Astrocyte (in vitro differentiated cells and primary cell): ENCODE measurements at places on chromosomes 16 and 17. TPM values are rescaled to one million over a fixed set of nuclear protein-coding genes. Genes with fewer than 3 reads are reported as not detected.

- H3K4me1 ChIP-seq: peaks cover 13% of the 10 kb centered on the region
- no peaks in the 10 kb centered on the region for H3K36me3 ChIP-seq
- H3K27me3 ChIP-seq: no peaks in the 10 kb centered on the region
- no peak for DNase-seq
Observed at GRCh38 chr16:84844559-84845495, 25.0 kb downstream of the CRISPLD2 start.

DNA sequence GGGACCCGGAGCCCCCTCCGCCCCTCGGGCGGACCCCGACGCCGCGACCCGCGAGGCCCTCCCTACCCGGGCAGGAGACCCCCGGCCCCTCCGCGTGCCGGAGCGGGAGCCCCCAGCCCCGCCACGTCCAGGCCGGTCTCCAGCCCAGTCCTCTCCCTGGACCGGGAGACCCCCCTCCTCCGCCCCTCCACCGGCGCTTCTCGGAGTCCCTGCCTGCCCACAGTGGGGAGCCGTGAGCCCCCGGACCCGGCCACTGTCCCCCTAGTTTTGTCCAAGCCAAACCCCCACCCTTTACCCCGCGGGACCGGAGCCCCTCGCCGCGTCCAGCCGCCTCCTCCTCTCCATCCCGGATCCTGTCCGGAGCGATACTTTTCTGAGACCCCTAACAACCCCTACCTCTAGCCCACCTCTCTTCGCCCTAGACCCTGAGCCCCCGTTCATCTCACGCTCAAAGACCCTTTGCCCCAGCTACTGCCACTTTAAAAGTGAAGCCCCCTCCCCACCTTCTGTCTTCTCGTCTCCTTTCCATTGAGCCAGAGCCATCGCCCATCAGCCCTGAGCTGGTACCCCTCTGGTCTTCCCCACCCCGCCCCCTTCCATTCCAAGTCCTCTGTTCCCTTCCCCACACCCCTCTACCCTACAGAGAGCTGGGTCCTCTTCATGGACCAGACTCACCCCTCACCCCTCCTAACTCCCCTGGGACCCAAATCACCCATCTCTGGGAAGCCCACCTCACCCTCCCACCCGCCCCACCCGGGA lies 1.0 kb downstream of the NECAB2 start:
- DNase-seq: no peak
- H3K27me3 ChIP-seq: no peaks in the 10 kb centered on the region
- no peak overlapping the region for H3K27ac ChIP-seq
- H3K4me3 ChIP-seq: no peak overlapping the region

DNA sequence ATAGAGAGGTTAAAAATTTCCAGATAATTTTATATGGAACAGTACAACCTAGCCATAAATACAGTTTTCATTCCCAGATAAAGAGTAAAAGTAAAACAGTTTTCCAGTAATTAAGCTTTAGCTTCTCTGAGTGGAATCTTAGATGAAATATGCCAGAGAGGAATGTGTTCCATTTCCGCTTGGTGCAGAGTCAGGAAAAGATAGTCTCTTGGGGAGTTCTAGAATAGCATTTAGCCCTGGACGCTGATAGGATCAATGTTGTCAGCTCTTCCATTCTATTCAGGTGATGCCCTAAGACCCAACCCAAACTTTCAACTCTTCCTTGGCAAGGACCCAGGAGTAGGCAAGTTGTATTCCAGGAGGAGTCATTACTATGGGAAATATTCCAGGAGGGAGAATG lies 30.9 kb upstream of the ABCA3 start:
- DNase-seq: no peak
- no peak overlapping the region for H3K4me3 ChIP-seq
- peaks cover 4% of the 10 kb centered on the region for H3K4me1 ChIP-seq

- H3K27me3 ChIP-seq: no peaks in the 10 kb centered on the region
- H3K36me3 ChIP-seq: peaks cover 68% of the 10 kb centered on the region
- DNase-seq: no peak
- H3K4me3 ChIP-seq: no peak overlapping the region
Observed at GRCh38 chr17:78823282-78824046, 17.1 kb downstream of the USP36 start.

GRCh38 chr16:65044873-65045272 lies 77.0 kb downstream of the CDH11 start:
- H3K36me3 ChIP-seq: peaks cover 44% of the 10 kb centered on the region
- peak overlapping the region; percentile 2 for H3K4me3 ChIP-seq
- DNase-seq: peak; percentile 92
- peak overlapping the region; percentile 83 for H3K27ac ChIP-seq
- H3K27me3 ChIP-seq: no peaks in the 10 kb centered on the region

The ALDH3A1 gene
- not detected in 2 replicates for total RNA-seq

DNA sequence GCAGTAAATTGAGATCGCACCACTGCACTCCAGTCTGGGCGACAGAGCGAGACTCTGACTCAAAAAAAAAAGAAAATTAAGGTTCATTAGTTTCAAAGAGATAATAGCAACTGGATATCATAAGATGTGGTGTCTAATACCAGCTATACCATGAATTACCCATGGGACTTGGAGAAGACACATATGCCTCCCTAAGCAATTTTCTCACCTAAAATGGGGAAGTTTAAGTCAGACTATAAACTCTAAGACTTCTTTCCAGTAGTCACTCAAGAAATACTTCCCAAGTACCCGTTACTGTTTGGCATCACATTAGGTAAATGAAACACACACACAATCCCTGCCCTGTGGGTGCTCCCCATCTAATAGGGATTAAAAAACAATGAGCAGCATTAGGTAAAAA lies 22.6 kb downstream of the SMURF2 start:
- peaks cover 12% of the 10 kb centered on the region for H3K36me3 ChIP-seq
- H3K4me1 ChIP-seq: peaks cover 21% of the 10 kb centered on the region
- H3K27ac ChIP-seq: no peak overlapping the region
- H3K27me3 ChIP-seq: no peaks in the 10 kb centered on the region

DNA sequence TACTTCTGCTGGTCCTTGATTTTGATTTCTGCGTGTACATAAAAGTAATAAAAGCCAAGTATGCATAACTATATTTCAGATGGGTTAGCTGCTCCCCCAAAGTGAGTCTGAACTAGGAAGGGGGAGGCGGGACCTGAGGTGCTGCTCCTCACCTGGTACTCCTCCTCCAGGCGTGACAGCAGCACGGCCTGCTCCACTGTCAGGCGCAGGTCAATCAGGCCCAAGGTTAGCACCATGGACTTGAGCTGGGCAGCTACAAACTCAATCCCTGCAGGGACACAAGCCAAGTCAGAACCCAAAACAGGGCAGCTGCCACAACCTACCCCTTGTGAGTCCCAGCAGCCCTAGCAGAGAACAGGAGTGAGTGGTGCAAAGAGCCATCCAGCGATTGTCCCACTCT lies 18.0 kb downstream of the ATPAF2 start:
- no peaks in the 10 kb centered on the region for H3K27me3 ChIP-seq
- no peaks in the 10 kb centered on the region for H3K36me3 ChIP-seq
- H3K4me3 ChIP-seq: no peak overlapping the region
- DNase-seq: no peak
- no peak overlapping the region for H3K27ac ChIP-seq
- peaks cover 16% of the 10 kb centered on the region for H3K4me1 ChIP-seq

The EVI2A gene
- 1.1 TPM in 2 replicates for total RNA-seq

The EPX gene
- total RNA-seq: not detected in 2 replicates

DNA sequence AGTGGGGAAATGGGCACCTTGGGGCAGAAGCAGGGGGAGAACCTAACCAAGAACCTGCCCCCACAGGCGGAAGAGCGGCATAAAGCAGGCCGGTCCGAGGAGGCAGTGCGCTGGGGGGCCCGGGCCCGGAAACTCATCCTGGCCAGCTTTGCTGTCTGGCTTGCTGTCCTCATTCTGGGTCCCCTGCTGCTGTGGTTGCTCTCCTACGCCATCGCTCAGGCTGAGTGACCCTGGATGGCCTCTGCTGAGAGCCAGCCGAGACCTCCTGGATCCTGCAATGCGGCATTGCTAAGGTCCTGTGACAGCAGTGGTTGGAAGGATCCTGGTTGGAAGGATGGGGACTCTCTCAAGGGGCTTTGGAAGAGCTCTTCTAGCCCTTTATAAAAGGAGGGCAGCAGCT lies 4.5 kb upstream of the PHKG2 start:
- H3K27ac ChIP-seq: no peak overlapping the region
- no peaks in the 10 kb centered on the region for H3K27me3 ChIP-seq
- peaks cover 30% of the 10 kb centered on the region for H3K4me1 ChIP-seq
- peaks cover 32% of the 10 kb centered on the region for H3K36me3 ChIP-seq
- DNase-seq: no peak

- no peaks in the 10 kb centered on the region for H3K4me1 ChIP-seq
- DNase-seq: no peak
- H3K4me3 ChIP-seq: no peak overlapping the region
- no peak overlapping the region for H3K27ac ChIP-seq
Observed at GRCh38 chr17:6286233-6286632, 148.7 kb downstream of the AIPL1 start.

The TPSG1 gene
- total RNA-seq: not detected in 2 replicates

DNA sequence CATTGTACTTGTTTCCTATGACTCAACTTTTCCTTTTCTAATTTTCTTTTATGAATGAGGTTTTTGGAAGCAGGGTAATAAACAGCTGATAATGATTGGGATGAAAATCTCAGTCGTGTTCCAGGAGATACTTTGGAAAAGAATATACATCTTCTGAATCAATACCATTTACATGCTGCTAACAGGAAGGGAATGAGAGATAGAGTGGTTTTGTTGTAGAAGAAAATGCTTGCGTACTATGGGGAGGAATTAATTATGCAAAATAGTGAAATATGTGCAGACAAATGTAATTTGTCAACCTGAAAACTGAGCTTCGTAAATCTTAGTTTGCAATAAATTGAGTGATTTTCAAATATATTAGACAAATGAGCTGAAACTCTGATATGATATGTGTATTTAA lies 24.0 kb upstream of the SHISA6 start:
- H3K36me3 ChIP-seq: no peaks in the 10 kb centered on the region
- no peak for DNase-seq
- H3K4me1 ChIP-seq: no peaks in the 10 kb centered on the region
- H3K27ac ChIP-seq: no peak overlapping the region
- H3K27me3 ChIP-seq: no peaks in the 10 kb centered on the region

DNA sequence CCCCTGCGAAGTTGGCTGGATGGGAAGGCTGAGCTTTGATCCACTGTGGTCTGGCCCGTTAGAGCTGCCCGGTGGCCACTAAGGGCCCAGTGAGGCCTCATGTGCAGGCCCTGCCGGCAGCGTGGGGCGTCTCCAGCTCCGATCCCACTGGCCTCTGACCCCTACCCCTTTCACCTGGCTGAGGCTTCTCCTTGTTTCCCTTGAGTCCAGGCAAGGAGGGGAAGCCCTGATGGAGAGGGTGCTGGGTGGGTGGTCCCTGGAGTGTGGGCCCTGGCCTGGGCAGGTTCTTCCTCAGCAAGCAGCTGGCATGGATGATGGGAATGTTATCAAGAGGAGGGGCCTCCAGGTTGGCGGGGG lies 356.8 kb downstream of the SEC14L1 start:
- H3K27me3 ChIP-seq: no peaks in the 10 kb centered on the region
- no peak for DNase-seq
- no peak overlapping the region for H3K4me3 ChIP-seq
- peaks cover 6% of the 10 kb centered on the region for H3K4me1 ChIP-seq

The TERF2IP gene
- 57.4 and 65.7 TPM in 2 replicates for total RNA-seq

The MRPL27 gene
- total RNA-seq: 57.3 and 60.3 TPM in 2 replicates

The SERPINF2 gene
- total RNA-seq: 0.11 and 0.29 TPM in 2 replicates

The CRYM gene
- 0.34 and 0.50 TPM in 2 replicates for total RNA-seq

The PIRT gene
- not detected in 2 replicates for total RNA-seq

The STH gene
- not detected in 2 replicates for total RNA-seq

- peaks cover 61% of the 10 kb centered on the region for H3K4me1 ChIP-seq
- H3K27ac ChIP-seq: peak overlapping the region; percentile 85
- H3K4me3 ChIP-seq: no peak overlapping the region
- DNase-seq: peak; percentile 27
- H3K36me3 ChIP-seq: peaks cover 18% of the 10 kb centered on the region
Observed at GRCh38 chr17:1002412-1002753, 5.5 kb downstream of the TIMM22 start.

DNA sequence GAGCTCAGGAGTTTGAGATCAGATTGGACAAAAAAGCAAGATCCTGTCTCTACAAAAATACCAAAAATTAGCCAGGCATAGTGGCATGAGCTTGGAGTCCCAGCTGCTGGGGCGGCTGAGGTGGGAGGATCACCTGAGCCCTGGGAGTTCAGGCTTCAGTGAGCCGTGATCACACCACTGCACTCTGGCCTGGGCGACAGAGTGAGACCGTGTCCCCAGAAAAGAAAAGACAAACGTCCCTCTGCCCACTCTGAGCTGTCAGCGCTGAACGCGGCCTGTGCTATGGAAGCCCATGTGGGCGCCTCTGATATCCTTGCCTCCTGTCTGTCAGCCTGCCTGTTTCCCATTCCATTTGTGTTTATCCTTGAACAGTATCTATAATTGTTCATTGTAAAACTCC lies 50.7 kb downstream of the FOXK2 start:
- H3K27ac ChIP-seq: no peak overlapping the region
- no peaks in the 10 kb centered on the region for H3K27me3 ChIP-seq
- no peak overlapping the region for H3K4me3 ChIP-seq

DNA sequence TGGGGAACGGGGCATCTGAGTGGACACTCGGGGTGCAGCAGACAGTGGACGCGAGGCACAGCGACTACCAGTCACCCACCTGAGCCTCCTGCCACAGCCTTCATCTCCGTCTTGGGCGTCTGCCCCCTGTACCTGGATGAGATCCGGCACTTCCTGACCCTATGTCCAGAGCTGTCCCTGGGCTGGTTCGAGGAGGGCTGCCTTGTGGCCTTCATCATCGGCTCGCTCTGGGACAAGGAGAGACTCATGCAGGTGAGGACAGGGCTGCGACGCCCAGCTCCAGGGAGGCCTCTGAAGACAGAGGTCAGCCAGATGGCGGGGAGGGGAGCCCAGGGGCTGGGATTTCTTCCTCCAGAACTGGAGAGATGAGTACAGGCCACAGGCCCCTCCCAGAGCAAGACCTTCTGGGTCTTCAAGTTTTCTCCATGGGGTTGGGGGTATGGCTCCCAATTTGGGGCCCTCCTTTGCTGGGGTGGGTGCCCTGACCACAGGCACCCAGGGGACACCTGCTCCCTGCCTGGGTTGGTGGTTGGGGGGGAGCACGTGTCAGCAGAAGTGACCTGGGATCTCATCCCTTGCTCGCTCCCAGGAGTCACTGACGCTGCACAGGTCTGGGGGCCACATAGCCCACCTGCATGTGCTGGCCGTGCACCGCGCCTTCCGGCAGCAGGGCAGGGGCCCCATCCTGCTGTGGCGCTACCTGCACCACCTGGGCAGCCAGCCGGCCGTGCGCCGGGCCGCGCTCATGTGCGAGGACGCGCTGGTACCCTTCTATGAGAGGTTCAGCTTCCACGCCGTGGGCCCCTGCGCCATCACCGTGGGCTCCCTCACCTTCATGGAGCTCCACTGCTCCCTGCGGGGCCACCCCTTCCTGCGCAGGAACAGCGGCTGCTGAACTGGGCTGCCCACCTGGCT lies 1.9 kb downstream of the AANAT start:
- no peaks in the 10 kb centered on the region for H3K4me1 ChIP-seq
- no peaks in the 10 kb centered on the region for H3K27me3 ChIP-seq
- H3K36me3 ChIP-seq: no peaks in the 10 kb centered on the region
